ENCODE measurements at places on chromosomes 2 and 18. TPM values are rescaled to one million over a fixed set of nuclear protein-coding genes. Genes with fewer than 3 reads are reported as not detected.

Gene ZAP70
- 0.54 TPM for total RNA-seq

Gene CFC1
- not detected for total RNA-seq

Gene CDH19
- not detected for total RNA-seq

Gene MPP4
- not detected for total RNA-seq

Gene SCYGR4
- not detected for total RNA-seq

Gene TMEM200C
- 0.10 TPM for total RNA-seq

Gene HK2
- total RNA-seq: 1.7 TPM

Gene IL36B
- not detected for total RNA-seq

Gene SP9
- not detected for total RNA-seq

Gene RGPD3
- 0.31 TPM for total RNA-seq

GRCh38 chr2:59726228-59727120 lies 827.0 kb downstream of the BCL11A start:
- H3K4me1 ChIP-seq: no peaks in the 10 kb centered on the region
- H3K36me3 ChIP-seq: no peaks in the 10 kb centered on the region
- DNase-seq: no peak
- no peak overlapping the region for H3K4me3 ChIP-seq
- no peak overlapping the region for H3K27ac ChIP-seq
- H3K27me3 ChIP-seq: no peaks in the 10 kb centered on the region

DNA sequence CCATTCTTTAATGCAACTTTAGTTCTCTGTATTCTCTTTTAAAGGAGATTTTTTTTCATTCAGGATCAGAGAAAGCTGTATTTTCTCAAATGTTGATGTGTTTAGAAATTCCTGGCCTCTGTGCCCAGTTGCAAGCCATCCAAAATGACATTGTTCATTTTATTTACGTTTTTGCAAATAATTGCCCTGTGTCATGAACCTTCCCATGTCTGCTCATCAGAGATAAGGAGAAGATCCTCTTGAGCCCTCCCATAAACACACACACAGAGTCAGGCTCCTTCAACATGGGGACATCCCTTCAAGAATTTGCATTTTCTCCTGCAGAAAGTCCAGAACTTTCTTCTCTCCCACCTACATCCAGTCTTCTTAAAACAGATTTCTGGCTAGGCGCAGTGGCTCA lies 258.8 kb downstream of the GBX2 start:
- H3K36me3 ChIP-seq: no peaks in the 10 kb centered on the region
- no peak overlapping the region for H3K27ac ChIP-seq
- no peak overlapping the region for H3K4me3 ChIP-seq

- no peak within 1 kb of the TSS for H3K27ac ChIP-seq
- peaks cover 4% of the 10 kb centered on the region for H3K27me3 ChIP-seq
- no peaks in the 10 kb centered on the region for H3K36me3 ChIP-seq
- no peaks in the 10 kb centered on the region for H3K4me1 ChIP-seq
- no peak for DNase-seq
Observed at GRCh38 chr2:233760043-233760442, at the start of gene UGT1A1. TSS of gene UGT1A1 (plus strand) at chr2:233760270. CDS start at chr2:233760288, 18 bp downstream.

- no peak overlapping the region for H3K4me3 ChIP-seq
- peak; percentile 91 for DNase-seq
- no peaks in the 10 kb centered on the region for H3K27me3 ChIP-seq
Observed at GRCh38 chr2:28445448-28446258, 50.2 kb upstream of the PLB1 start.

- H3K4me1 ChIP-seq: no peaks in the 10 kb centered on the region
- H3K27me3 ChIP-seq: 0 out of 2 replicates have a peak, but pooled peaks cover 3% of the 10 kb centered on the region
- no peak overlapping the region for H3K27ac ChIP-seq
- H3K36me3 ChIP-seq: no peaks in the 10 kb centered on the region
Observed at GRCh38 chr18:77544792-77545191, 295.1 kb downstream of the GALR1 start.

DNA sequence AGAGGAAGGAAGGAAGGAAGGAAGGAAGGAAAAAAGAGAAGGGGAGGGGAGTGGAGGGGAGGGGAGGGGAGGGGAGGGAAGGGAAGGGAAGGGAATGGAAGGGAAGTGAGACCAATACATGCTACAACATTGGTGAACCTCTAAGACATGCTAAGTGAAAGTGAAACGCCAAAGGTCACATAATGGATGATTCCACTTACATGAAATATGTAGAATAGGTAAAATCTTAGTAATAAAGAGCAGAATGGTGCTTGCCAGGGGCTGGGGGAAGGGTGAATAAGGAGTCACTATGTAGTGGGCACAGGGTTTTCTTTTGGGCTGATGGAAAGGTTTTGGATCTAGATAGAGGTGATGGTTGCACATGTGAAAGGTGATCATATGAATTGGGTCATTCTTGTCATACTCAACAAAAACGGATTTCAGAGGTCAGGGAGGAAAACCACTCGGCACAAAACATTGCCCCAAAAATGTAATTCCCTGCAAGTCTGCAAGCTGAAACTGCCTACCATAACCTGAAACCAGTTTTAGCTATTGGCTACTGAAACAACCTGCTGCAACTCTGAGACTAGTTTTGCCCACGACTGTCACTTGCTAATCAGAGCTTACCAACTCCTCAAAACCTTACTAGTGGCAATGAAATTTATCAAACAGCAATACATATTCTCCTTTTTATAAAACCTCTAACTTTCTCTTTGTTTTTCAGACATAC lies 59.2 kb downstream of the CCDC141 start:
- H3K4me1 ChIP-seq: no peaks in the 10 kb centered on the region
- H3K27me3 ChIP-seq: no peaks in the 10 kb centered on the region
- no peak for DNase-seq
- H3K36me3 ChIP-seq: no peaks in the 10 kb centered on the region
- no peak overlapping the region for H3K27ac ChIP-seq

DNA sequence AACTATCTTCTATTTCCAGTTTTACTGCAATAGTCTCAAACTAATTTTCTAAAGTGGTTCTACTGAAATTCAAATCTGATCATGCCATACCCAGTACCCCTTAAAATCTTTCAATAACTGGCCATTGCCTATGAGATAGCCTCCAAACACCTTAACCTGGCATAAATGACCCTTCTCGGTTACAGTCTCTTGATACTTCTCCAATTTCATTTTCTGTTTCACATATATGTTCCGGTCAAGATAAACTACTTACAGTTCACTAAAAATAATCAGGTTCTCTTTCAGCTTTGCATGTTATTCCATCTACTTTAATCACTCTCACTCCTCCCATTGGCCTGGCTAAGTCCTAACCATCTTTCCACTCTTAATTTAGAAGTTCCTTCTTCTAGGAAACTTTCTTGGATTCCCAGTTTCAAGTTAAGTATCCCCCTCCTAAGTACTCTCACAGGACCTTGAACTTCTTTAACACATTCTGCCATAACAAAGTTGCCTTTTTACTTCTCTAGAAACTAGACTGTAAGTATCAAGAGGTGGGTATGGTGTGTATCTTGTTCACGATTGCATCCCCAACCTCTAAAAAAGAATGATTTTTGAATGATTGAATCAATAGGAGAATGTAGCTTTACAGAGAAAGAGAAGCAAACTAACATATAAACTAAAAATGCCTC lies 110.2 kb upstream of the RBBP8 start:
- H3K36me3 ChIP-seq: no peaks in the 10 kb centered on the region
- H3K27ac ChIP-seq: no peak overlapping the region
- peaks cover 7% of the 10 kb centered on the region for H3K27me3 ChIP-seq
- no peak overlapping the region for H3K4me3 ChIP-seq
- no peaks in the 10 kb centered on the region for H3K4me1 ChIP-seq

GRCh38 chr2:219302412-219302968 lies 6.7 kb downstream of the PTPRN start:
- no peak for DNase-seq
- H3K4me1 ChIP-seq: peaks cover 4% of the 10 kb centered on the region
- no peak overlapping the region for H3K27ac ChIP-seq
- H3K27me3 ChIP-seq: peaks cover 5% of the 10 kb centered on the region
- H3K4me3 ChIP-seq: no peak overlapping the region

DNA sequence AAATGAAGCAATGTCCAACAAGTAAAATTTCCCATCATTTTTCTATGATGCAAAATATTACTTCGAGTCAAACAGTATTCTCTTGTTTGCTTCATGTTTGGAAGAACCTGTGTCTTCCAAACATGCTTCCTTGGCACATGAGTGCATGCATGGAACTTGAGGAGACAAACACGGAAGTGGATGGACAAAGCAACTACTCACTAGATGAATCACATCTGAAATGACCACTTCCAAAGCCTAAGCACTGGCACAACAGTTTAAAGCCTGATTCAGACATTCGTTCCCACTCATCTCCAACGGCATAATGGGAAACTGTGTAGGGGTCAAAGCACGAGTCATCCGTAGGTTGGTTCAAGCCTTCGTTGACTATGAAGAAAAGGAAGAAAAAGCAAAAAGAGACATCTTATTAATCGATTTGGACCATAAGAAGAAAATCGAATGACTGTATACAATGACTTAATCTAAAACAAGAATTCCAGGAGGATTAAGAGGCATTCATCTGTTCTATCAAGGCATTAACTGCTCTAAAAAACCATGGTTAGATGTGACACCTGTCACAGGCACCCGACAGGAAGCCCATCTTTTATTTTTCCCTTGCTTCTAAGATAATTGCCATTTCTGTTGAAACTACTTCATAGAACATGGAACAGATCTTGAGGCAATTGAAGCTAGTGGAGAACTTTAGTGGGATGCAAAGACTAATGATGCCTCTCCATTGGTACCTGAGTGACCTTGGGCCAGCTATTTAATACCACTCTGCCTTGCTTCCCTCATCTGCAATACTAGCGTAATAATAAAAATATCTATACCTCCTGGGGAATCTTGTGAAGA lies 56.0 kb downstream of the ATIC start:
- DNase-seq: no peak
- no peaks in the 10 kb centered on the region for H3K36me3 ChIP-seq
- no peaks in the 10 kb centered on the region for H3K27me3 ChIP-seq
- H3K27ac ChIP-seq: no peak overlapping the region
- H3K4me1 ChIP-seq: no peaks in the 10 kb centered on the region
- no peak overlapping the region for H3K4me3 ChIP-seq

DNA sequence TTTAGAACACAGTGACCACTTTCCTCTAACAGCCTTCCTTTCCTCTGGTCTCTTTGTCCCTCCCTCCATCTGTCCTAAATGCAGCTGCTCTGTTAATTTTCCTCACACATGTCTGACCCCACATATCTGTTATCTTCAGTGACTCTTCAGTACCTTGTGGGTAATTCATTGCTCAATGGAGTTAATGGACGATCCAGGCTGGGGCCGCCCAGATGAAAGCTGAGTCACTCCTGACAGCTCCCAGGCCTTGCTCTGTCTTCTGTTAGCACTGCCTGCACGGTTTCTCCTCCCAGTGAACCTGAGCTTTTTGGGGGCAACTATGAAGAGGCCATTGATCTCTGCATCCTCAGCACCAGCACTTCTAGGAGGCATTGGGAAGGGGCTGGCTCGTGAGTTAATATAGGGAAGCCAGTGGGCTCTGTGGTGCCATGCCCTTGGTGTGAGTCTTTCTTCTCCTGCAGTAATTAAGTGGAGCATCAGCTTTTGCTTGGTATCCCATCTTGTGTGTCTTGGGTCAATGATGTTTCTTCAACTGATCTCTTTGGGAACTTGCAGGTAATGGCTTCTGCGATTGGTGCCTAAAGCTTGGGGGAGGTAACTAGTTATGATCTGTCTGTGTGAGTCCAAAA lies 67.3 kb downstream of the SNORC start:
- no peak overlapping the region for H3K4me3 ChIP-seq
- H3K36me3 ChIP-seq: no peaks in the 10 kb centered on the region
- no peak for DNase-seq

- H3K4me3 ChIP-seq: no peak overlapping the region
- no peaks in the 10 kb centered on the region for H3K36me3 ChIP-seq
- DNase-seq: no peak
Observed at GRCh38 chr2:64641599-64641998, 12.1 kb downstream of the SERTAD2 start.

DNA sequence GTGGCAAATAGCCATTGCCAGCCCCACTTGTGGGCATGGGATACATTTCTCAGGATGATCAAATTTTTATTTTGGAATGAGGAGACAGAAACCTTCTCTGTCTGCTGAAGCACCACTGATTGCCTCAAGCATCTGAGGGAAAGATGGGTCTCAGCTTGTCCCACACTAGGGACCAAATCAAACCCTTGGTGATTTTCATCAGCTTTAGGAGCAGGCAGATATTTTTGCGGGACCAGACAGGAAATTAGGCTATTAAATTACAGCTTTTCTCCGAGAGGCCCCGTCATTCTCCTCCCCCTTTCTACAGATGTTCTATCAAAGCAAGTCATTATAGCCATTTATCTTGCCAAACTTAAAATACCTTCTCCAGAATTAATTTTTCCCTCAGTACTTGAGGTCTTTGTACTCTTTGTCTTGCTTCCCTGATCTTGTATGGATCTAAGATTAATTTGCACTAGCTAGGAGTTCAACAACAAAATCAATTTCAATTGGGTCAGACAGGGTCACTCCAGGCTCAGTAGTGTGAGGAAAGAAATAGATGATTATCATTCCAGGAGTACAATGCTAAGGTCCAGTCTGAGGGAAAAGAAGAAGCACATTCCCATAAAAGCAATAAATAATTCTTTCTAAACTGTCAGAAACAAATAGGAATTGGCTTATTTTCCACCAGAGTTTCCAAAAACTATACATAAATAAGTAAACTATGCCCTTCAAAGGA lies 818.1 kb upstream of the SOX11 start:
- no peaks in the 10 kb centered on the region for H3K4me1 ChIP-seq
- no peak overlapping the region for H3K27ac ChIP-seq
- H3K4me3 ChIP-seq: no peak overlapping the region
- H3K27me3 ChIP-seq: no peaks in the 10 kb centered on the region
- no peak for DNase-seq
- no peaks in the 10 kb centered on the region for H3K36me3 ChIP-seq

DNA sequence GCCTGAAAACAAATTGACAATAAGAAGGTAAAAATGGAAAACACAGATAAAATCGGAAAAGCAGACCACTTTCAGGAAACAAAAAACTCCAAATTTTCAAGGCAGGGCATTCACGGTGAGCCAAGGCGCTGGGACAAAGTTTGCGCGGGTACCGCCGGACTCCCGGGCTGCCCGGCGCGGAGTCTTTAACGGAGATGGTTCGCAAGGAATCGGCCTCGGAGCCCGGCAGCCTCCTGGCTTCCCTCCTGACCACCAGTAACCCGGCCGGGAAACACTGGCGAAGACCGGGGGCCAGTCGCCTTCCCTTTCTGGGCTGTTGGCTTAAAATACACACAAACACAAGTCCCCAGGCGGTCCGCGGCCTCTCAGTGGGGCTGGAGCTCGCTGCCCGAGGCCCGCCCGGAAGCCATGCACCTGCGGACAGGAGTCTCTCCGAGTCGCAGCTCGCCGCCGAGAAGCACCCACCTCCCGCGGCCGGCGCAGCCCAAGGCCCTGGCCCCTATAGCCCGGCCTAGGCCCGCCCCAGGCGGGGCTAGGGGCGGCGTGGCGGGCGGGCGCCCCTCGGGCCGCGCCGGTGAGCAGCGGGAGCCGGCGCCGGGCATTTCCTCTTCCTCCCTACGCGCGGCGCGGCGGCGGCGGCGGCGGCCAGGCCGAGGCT lies 622 bp upstream of the KCMF1 start:
- H3K27ac ChIP-seq: peak overlapping the region; percentile 98
- H3K4me1 ChIP-seq: peaks cover 27% of the 10 kb centered on the region
- H3K27me3 ChIP-seq: no peaks in the 10 kb centered on the region
- DNase-seq: no peak
- H3K4me3 ChIP-seq: peak overlapping the region; percentile 100

- H3K36me3 ChIP-seq: no peaks in the 10 kb centered on the region
- no peak overlapping the region for H3K4me3 ChIP-seq
- peak; percentile 77 for DNase-seq
- H3K27me3 ChIP-seq: no peaks in the 10 kb centered on the region
- peak overlapping the region; percentile 60 for H3K27ac ChIP-seq
Observed at GRCh38 chr2:202339071-202339870, 36.9 kb upstream of the BMPR2 start.

Measured in Panc1 (cell line).